ENCODE measurements at places on chromosomes 3 and 15.

DNA sequence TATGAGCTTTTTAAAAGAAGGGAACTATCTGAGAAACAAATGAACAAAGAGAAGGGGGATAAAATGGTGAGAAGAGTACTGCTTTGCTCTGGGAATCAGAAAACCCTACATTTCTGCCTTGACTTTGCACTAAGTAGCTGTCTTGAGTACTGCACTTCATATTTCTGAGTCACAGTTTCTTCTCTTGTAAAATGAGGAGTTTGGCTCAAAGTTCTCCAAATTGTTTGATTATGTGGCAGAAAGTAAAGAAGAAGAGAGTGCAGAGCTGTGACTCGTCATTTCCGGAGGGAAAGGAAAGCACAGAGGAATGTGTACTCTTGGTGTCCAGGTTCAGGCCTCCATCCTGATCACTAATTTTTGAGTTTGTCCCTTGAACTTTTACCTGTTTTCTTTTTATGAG is 54.7 kb downstream of the TP63 start:
- DNase-seq = no peak

DNA sequence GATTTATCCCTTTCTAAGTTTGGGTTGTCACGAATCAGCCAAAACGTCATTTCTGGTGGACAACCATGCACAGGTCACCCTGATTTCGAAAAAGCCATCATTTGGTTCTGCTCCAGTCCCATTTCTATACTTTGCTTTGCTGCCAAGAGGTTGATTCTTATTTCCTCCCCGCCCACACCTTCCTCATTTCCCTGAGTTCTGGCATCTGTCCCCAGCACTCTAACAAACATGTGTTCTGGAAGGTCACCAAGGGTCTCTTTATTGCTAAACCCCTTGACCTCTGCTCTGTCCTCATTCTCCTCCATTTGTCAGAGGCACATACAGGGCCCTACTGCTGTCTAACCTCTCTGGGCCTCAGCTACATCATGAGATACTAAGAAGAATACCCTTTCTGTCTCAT is 36.4 kb upstream of the PTPRG start:
- no peak for DNase-seq

- no peak for DNase-seq
Observed at GRCh38 chr3:169029674-169030285, 633.7 kb downstream of the MECOM start.

GRCh38 chr3:129950318-129951046 is 24.0 kb upstream of the TRH start:
- no peak for DNase-seq

- no peak for DNase-seq
Observed at GRCh38 chr3:82790307-82791097, 1029.1 kb upstream of the GBE1 start.

GRCh38 chr3:124315215-124316033 is 323.5 kb upstream of the ROPN1 start:
- DNase-seq = no peak

All from GM18507 (cell line).